NCI-H2029 (cell line): ENCODE measurements at places on chromosomes 1 and 21.

DNA sequence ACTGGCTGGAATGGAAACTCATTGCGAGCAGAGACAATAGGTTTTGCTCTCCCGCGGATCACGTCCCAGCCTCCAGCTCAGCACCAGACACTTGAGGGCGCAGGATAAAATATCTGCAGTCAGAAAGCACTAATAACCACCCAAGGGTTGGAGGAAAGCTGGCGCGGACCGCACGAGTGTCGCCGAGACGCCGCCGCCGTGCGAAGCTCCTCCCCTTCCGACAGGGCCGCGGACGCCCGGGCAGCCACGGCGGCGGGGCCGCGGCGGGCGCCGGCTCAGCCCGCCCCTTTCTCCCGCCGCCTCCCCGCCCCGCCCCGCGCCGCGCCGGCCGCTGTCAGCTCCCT is at the start of gene CMPK1:
Gene CMPK1, plus strand, starts transcription at position 213 of the 344 bp plus-strand sequence. CDS start 156 bp downstream, outside the sequence.
- peak; percentile 94 for DNase-seq

GRCh38 chr1:229377429-229377828 is 34.6 kb upstream of the CCSAP start:
- DNase-seq: no peak

- peak; percentile 22 for DNase-seq
Measured at GRCh38 chr1:154157520-154158306, 2.8 kb upstream of the NUP210L start.

DNA sequence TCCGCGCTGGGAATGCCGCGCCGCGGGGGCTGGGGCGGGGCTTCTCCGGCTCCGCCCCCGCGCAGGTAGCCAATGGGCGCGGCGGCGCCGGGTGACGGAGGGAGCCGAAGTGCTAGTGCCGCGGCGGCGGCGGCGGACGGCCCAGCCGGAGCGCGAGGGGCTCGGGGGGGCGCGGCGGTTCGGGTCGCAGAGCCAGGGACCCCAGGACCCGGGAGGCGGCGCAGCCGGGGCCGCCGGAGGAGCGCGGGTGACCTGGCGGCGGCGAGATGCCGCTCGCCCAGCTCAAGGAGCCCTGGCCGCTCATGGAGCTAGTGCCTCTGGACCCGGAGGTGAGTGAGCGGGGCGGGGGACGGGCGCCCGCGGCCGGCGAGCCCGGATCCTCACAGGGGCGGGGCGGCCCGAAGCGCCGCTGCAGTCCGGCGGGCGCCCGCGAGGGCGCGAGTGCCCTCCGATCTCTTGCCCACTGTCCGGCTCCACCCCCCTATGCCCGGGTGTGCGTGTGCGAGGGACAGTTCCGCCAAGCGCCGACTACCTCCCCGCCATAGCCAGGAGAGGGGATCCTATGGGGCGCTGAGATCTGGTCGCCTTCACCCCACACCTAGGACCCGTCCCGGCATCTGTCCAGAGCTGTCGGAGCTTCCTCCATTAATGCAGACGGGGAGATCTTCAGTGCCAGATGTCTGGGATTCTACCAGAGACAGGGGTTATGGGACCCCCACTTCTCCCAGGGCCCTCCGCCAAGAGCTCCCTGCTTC is at the start of gene RPS6KA1:
Gene RPS6KA1, plus strand, starts transcription at position 107 of the 755 bp plus-strand sequence. Its CDS starts 160 bp downstream, at position 267.
- DNase-seq: peak; percentile 21

- no peak for DNase-seq
Measured at GRCh38 chr1:248406721-248407692, 4.2 kb downstream of the OR2T1 start.

- DNase-seq: no peak
Measured at GRCh38 chr1:47998396-47998990, 1.3 kb upstream of the TRABD2B start.

DNA sequence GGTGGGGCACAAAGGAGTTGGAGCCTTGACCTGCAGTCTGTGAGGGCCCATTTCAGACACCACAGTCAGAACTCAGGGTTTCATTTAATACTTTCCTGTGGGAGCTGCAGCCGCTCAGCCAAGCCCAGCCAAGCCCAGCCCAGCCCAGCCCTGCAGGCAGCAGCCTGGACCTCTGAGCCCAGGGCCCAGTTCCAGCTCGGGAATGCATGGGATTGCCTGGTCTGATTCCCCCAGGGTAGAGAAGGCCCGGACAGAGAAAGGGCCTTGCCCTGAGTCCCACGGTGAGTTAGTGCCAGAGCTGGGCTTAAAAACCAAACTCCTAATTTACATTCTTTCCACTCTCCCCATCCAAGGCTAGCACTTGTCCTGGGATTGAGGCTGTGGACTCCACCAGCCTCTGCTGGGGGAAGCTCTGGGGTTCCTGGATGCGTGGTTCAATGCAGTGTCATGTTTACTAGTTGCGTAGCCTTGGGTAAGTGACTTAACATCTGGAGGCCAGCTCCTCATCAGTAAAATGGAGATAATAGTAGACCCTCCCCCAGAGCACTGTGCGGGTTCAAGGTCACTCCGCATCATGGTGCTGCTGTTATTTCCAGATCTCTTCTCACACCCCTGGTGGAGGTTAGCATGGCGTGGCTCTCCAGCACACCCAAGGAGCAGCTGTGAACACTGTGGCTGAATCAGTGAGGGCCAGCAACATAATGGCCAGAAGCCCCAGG is 29.2 kb upstream of the PKP1 start:
- no peak for DNase-seq

DNA sequence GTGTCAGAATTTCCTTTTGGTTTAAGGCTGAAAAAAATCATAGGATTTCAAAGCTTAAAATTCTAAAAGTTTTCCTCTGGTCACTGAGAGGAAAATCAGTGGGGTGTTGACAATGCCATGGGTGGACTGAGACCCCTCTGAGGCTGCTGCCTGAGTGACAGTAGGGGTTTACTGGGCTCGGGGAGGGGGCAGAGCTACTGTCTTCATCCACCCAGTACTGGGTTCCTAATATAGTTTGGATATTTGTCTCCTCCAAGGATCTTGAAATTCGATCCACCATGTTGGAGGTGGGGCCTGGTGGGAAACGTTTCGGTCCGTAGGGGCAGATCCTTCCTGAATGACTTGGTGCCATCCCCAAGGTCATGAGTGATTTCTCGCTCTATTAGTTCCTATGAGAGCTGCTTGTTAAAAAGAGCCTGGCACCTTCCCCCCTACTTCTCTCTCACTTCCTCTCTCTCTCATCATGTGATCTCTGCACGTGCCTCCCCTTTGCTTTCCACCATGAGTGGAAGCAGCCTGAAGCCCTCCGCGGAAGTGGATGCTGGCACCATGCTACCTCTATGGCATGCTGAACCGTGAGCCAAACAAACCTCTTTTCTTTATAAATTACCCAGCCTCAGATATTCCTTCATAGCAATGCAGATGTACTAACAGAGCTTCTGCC is 72.3 kb downstream of the MAP10 start:
- no peak for DNase-seq
